ENCODE measurements at places on chromosomes 3 and 15. TPM values are rescaled to one million over a fixed set of nuclear protein-coding genes. Genes with fewer than 3 reads are reported as not detected.
A peak's percentile ranks its signal among the peaks of the same experiment; 100 is the strongest.

DNA sequence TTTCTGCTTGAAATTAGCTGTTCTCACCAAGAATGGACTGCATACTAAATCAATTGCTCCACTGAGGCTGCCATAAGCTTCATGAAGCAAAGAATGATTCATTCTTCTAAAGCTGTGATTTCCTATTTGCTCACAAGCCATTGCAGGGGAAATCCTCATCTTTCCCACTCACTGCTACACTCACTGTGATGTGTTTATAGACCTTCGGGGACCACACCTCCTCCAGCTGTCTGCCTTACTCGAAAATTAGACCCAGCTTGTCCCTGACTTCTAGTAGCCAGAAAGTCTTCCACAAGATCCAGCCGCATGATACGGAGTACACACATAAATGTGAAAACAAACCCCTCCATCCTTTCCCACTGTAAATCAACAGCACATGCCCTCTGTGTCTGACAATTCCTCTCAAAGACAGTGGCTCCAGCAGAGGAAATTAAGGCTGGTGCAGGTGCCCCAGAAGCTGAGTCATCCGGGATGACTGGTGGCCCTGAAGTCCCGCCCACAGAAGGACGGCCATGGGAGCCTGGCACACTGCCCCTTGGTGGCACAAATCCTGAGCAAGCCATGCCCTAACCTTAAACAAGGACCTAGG is 172.0 kb downstream of the STT3B start:
- peaks cover 2% of the 10 kb centered on the region for H3K4me1 ChIP-seq
- peak; percentile 68 for DNase-seq
- H3K27me3 ChIP-seq = no peaks in the 10 kb centered on the region
- no peak overlapping the region for H3K4me3 ChIP-seq
- no peak overlapping the region for H3K27ac ChIP-seq

DNA sequence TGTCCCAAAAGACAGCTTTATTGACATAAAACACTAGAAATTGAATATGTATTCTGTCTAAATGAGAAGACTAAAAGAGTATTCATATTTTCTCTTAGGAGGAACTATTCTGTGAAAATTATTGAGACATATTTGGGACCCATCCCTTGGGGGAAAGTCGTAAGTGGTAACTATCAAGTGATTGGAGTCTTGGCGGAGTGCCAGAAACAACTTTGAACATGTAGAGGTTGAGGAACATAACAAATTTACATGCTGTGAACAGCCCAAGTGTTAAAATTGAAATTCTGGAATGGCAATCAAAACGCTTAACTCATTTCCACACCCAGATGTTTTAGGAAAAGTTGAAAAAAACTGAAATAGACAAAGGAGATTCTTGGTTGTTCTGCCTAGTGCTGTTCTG is 1034.6 kb downstream of the NSUN3 start:
- H3K27me3 ChIP-seq = no peaks in the 10 kb centered on the region
- no peak overlapping the region for H3K4me3 ChIP-seq
- no peaks in the 10 kb centered on the region for H3K36me3 ChIP-seq
- H3K27ac ChIP-seq = no peak overlapping the region
- DNase-seq = no peak

- DNase-seq = no peak
- no peak overlapping the region for H3K27ac ChIP-seq
- no peaks in the 10 kb centered on the region for H3K36me3 ChIP-seq
- H3K27me3 ChIP-seq = no peaks in the 10 kb centered on the region
- no peak overlapping the region for H3K4me3 ChIP-seq
- H3K4me1 ChIP-seq = no peaks in the 10 kb centered on the region
Observed at GRCh38 chr3:86378829-86379228, 612.1 kb downstream of the VGLL3 start.

DNA sequence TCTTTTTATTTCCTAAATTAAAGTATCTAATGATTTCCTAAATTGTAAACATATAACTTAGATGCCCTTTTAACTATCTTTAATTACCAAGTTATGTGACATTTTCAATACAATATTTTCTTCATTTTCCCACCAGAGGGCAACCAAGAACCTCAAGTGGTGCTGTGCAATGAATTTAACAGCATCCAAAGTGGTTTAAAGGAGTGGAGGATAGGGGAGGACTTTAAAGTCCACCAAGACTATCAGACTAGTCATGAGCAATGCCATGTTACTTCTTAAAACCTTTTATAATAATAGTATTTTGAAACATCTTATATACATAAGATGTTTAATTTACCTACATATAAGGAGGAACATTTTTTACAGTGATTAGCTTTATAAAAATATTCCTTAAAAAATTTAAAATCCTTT is 74.4 kb downstream of the DLG1 start:
- no peak for DNase-seq
- no peaks in the 10 kb centered on the region for H3K36me3 ChIP-seq
- H3K4me1 ChIP-seq = peaks cover 3% of the 10 kb centered on the region
- no peak overlapping the region for H3K4me3 ChIP-seq

- no peak overlapping the region for H3K27ac ChIP-seq
- no peaks in the 10 kb centered on the region for H3K4me1 ChIP-seq
- no peak for DNase-seq
- H3K36me3 ChIP-seq = peaks cover 7% of the 10 kb centered on the region
- H3K27me3 ChIP-seq = no peaks in the 10 kb centered on the region
Observed at GRCh38 chr15:43025150-43025549, 80.7 kb downstream of the UBR1 start.

DNA sequence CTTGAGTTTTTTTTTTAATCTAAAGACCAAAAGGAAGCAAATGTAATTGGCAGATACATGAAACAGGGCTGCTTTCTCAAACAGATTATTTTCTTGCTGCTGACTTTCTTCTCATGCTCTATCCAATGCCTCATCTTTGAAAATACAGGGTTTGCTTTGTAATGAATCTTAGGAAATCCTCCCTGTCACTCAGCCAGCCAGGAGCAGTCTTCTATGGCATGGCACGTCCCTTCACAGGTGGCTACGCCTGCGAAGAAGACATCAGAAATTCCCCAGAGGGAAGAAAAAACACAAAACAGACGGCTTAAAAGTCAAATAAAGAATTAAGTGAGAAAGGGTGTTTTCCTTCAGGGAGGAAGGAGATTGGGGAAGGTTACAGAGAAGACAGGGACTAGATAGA is 242.5 kb downstream of the IGSF11 start:
- no peak for DNase-seq
- H3K27me3 ChIP-seq = no peaks in the 10 kb centered on the region
- no peaks in the 10 kb centered on the region for H3K36me3 ChIP-seq

DNA sequence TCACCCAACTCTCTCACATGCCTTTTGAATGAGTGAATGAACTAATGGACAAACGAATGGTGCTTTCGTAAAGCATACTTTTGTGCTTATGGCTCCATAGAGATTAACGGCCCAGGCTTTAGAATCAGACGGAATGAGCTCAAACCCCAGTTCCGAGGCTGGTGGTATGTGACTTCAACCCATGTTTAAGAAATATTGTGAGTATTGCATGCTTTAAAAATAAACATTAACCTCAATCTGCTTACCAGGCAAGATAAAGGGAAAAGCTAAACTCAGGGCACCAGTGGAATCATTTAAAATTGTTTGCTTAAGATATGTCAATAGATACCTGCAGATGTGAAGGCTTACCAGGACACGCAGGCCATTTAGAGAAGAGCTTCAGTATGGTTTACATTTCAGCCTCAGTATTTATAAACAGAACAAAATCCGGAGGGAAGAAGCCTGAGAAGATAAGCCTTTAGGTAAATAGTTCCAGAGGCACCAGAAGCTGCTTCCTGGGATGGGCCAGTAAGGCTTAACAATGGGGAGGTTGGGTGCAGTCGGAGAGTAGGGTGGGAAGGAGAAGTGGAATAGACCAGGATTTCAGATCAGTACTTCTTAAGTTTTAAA is 186.4 kb downstream of the ADAMTS9 start:
- no peak overlapping the region for H3K27ac ChIP-seq
- no peaks in the 10 kb centered on the region for H3K27me3 ChIP-seq
- no peaks in the 10 kb centered on the region for H3K4me1 ChIP-seq

GRCh38 chr15:80789796-80790195 is 10.6 kb downstream of the CEMIP start:
- H3K4me3 ChIP-seq = no peak overlapping the region
- no peak for DNase-seq
- no peaks in the 10 kb centered on the region for H3K4me1 ChIP-seq

DNA sequence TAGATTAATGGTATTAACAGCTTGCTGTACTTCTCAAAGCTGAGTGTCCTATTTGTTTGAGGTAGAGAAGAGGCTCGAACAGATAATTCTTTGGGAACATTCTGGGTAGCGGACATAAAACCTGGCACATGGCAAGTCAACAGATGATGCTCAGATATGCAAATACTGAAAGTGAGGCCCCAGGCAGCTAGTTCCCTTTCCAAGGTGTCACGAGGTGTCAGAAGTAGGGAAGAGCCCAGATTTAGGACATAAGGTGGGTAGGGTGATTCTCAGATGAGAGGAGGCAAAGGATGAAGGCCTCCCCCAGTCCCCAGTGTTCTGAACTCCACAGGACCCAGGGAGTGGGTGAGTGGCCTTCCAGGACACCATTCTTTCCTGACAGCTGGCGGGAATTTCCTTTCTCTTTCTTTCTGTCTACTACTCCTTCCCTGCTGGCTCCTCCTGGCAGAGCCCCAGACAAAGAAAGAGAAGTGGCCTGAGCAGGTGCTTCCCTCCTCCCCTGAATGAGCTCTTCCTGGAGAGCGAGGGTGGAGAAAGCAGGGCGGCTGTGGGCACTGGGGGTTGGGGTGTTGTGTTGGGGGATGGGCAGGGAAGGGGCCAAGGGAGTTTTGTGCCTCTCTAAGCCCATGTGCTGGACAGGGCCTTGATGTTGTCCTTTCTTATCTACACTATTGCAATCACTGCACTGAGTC is 87.5 kb downstream of the CORO2B start:
- H3K4me1 ChIP-seq = no peaks in the 10 kb centered on the region
- peak; percentile 32 for DNase-seq
- H3K4me3 ChIP-seq = no peak overlapping the region

DNA sequence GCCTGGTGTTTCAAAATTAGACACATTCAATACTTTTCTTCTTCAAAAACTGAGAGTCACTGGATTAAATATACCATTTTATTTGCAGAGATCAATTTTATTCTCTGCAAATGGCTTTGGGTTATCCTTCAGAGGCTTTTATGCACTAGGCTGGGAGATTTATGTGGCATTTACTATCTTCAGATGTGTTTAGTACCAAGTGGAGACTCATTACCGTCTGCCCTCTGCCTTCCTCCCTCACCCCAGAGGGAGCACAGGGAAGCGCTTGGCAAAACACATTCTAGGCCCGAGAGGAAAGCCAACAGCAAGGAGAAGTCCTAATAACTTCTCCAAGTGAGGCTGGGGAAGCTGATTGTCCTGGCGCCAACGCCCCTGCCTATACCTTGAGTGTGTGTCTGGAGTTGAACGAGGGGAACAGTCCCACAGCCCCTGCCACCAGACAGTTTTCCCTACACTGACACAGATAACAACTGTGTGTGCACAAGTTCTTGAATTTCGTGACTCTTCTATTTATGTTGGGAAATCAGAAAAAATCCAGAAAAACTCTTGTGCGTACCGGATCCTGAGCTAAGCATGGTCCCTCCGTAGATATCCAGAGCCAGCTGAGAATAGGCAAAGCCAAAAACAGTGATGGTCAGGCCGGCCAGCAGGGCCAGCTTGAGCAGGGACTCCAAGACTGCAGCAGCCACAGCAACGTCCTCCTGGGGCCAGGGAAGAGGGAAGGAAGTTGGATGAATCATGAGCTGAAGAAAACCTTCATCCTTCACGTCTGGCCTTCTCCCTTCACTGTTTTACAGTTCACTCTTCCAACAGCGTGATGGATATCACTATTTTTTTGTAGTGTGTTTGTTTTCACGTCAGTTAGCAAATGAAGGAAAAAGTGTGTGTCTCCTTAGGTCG is 26.6 kb downstream of the RFT1 start:
- no peak overlapping the region for H3K27ac ChIP-seq
- H3K36me3 ChIP-seq = peaks cover 2% of the 10 kb centered on the region
- no peaks in the 10 kb centered on the region for H3K4me1 ChIP-seq
- DNase-seq = no peak
- no peaks in the 10 kb centered on the region for H3K27me3 ChIP-seq

GRCh38 chr3:188006726-188007393 is 147.1 kb upstream of the LPP start:
- H3K4me1 ChIP-seq = no peaks in the 10 kb centered on the region
- H3K4me3 ChIP-seq = no peak overlapping the region

- no peaks in the 10 kb centered on the region for H3K36me3 ChIP-seq
- H3K4me3 ChIP-seq = no peak overlapping the region
- H3K4me1 ChIP-seq = no peaks in the 10 kb centered on the region
- H3K27ac ChIP-seq = no peak overlapping the region
- no peak for DNase-seq
Observed at GRCh38 chr3:59244343-59244742, 194.5 kb upstream of the CFAP20DC start.

GRCh38 chr15:42984493-42985034 is 64.0 kb upstream of the TTBK2 start:
- no peak overlapping the region for H3K4me3 ChIP-seq
- no peaks in the 10 kb centered on the region for H3K27me3 ChIP-seq
- H3K27ac ChIP-seq = no peak overlapping the region
- DNase-seq = no peak

SEMA6D gene
- 2.4 TPM for polyA plus RNA-seq

PLA1A gene
- 0.50 TPM for polyA plus RNA-seq

GRAMD1C gene
- polyA plus RNA-seq = 4.0 TPM

COLQ gene
- polyA plus RNA-seq = 16.6 TPM

HIGD2B gene
- polyA plus RNA-seq = not detected

ANKRD34C gene
- not detected for polyA plus RNA-seq

ZCWPW2 gene
- polyA plus RNA-seq = 1.1 TPM

SLC6A1 gene
- 0.50 TPM for polyA plus RNA-seq

TMEM212 gene
- not detected for polyA plus RNA-seq

SLC35A5 gene
- 25.7 TPM for polyA plus RNA-seq

PCOLCE2 gene
- 73.0 TPM for polyA plus RNA-seq

GPR176 gene
- 34.9 TPM for polyA plus RNA-seq

FBXO40 gene
- polyA plus RNA-seq = not detected
